ENCODE measurements at places on chromosomes 2 and 18. TPM values are rescaled to one million over a fixed set of nuclear protein-coding genes. Genes with fewer than 3 reads are reported as not detected.

GRCh38 chr2:36650031-36650829, 46.3 kb upstream of the VIT start:
- H3K27ac ChIP-seq, result no peak overlapping the region
- no peak overlapping the region for H3K4me3 ChIP-seq
- peaks cover 6% of the 10 kb centered on the region for H3K27me3 ChIP-seq
- H3K4me1 ChIP-seq, result no peaks in the 10 kb centered on the region

DNA sequence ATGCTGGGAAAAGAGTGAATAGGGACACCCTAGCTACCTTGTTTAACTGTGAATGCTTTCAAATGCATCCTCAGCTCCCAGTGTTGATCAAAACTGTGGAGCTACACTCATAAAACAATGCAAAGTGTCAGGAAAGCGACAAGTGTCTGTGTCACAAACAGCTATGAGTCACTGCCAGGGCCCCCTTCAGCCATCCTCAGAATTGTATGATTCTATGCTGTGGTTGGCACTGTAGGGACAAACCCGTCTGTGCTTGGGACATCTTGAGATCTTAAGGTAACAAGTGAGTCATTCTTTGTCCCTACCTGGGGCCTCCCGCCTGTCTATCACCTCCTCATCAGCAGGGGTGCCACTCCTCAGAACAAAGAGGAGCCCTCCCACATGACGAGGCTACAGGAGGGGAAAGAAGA, 42.4 kb downstream of the KLF7 start:
- H3K4me3 ChIP-seq, result no peak overlapping the region
- H3K27ac ChIP-seq, result no peak overlapping the region
- peaks cover 52% of the 10 kb centered on the region for H3K4me1 ChIP-seq
- no peak for DNase-seq

DNA sequence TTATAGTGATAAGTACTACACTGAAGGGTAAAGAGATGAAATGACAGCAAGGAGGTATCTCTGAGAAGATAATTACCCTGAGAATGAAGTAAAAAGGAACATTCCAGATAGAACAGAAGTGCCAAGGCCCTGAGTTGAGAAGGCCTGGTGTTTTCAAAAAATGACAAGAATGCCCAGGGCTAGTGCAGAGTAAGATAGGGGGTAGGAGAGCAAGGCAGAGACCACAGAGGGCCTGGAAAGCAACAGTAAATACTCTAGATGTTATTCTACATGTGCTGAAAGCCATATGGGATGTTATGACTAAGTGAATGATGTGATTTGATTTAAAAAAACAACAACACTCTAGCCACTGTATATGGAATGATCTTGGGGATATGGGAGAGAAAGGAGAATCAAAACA, 52.3 kb downstream of the BAZ2B start:
- no peaks in the 10 kb centered on the region for H3K4me1 ChIP-seq
- H3K27me3 ChIP-seq, result no peaks in the 10 kb centered on the region
- no peak for DNase-seq
- no peak overlapping the region for H3K27ac ChIP-seq
- H3K4me3 ChIP-seq, result no peak overlapping the region

Gene CCT7
- total RNA-seq, result 307 TPM

Gene RGPD5
- 75.9 TPM for total RNA-seq

Gene ARHGEF33
- total RNA-seq, result 0.27 TPM

- no peak overlapping the region for H3K4me3 ChIP-seq
- no peaks in the 10 kb centered on the region for H3K36me3 ChIP-seq
- no peak overlapping the region for H3K27ac ChIP-seq
- H3K27me3 ChIP-seq, result peaks cover 2% of the 10 kb centered on the region
- no peak for DNase-seq
Measured at GRCh38 chr18:75159646-75160356, 49.1 kb downstream of the PTGR3 start.

GRCh38 chr2:69196327-69197117, 183.5 kb downstream of the ANTXR1 start:
- DNase-seq, result no peak
- H3K27ac ChIP-seq, result no peak overlapping the region
- H3K4me3 ChIP-seq, result no peak overlapping the region

Gene CCDC68
- 0.33 TPM for total RNA-seq

- peaks cover 7% of the 10 kb centered on the region for H3K27me3 ChIP-seq
- no peak overlapping the region for H3K27ac ChIP-seq
- peaks cover 22% of the 10 kb centered on the region for H3K4me1 ChIP-seq
- H3K4me3 ChIP-seq, result no peak overlapping the region
- no peak for DNase-seq
Measured at GRCh38 chr2:19866771-19867170, 35.0 kb downstream of the TTC32 start.

DNA sequence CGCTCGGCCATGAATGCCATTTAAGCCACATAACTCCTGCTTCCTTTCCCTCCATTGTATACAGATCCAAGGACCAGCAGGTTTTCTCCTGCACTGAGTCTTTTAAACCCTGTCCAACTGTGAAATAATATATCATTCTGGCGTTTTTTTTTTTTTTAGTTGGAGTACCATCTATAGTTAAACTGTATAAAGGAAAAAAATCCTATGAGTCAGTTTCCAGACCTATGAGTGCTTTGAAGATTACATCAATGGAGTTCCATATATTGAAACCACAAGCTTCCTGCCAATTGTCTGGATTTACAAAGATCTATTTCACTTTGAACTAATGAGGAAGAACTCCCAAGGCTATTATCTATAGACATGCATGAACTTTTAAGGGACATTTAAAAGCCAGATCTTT, 2.4 kb upstream of the MALT1 start:
- no peak overlapping the region for H3K4me3 ChIP-seq
- no peak for DNase-seq
- H3K36me3 ChIP-seq, result peaks cover 24% of the 10 kb centered on the region
- H3K27me3 ChIP-seq, result no peaks in the 10 kb centered on the region
- no peak overlapping the region for H3K27ac ChIP-seq

- no peaks in the 10 kb centered on the region for H3K36me3 ChIP-seq
- H3K27me3 ChIP-seq, result no peaks in the 10 kb centered on the region
- H3K27ac ChIP-seq, result no peak overlapping the region
- no peak overlapping the region for H3K4me3 ChIP-seq
- no peak for DNase-seq
Measured at GRCh38 chr2:209468846-209469245, 45.0 kb downstream of the MAP2 start.

GRCh38 chr18:32480581-32480980, 9.9 kb upstream of the GAREM1 start:
- no peaks in the 10 kb centered on the region for H3K36me3 ChIP-seq
- H3K4me1 ChIP-seq, result no peaks in the 10 kb centered on the region
- H3K27ac ChIP-seq, result no peak overlapping the region
- H3K27me3 ChIP-seq, result peaks cover 11% of the 10 kb centered on the region

Gene NEUROD1
- total RNA-seq, result not detected

GRCh38 chr18:54558609-54559585, 32.1 kb upstream of the DYNAP start:
- DNase-seq, result no peak

- no peak for DNase-seq
- H3K27ac ChIP-seq, result no peak overlapping the region
- no peaks in the 10 kb centered on the region for H3K36me3 ChIP-seq
- no peaks in the 10 kb centered on the region for H3K27me3 ChIP-seq
- no peaks in the 10 kb centered on the region for H3K4me1 ChIP-seq
Measured at GRCh38 chr2:42844901-42845821, 52.8 kb upstream of the HAAO start.

GRCh38 chr2:138415985-138416384, 85.6 kb upstream of the SPOPL start:
- no peak overlapping the region for H3K4me3 ChIP-seq
- H3K27me3 ChIP-seq, result no peaks in the 10 kb centered on the region
- H3K27ac ChIP-seq, result no peak overlapping the region
- no peak for DNase-seq
- H3K4me1 ChIP-seq, result no peaks in the 10 kb centered on the region
- H3K36me3 ChIP-seq, result peaks cover 12% of the 10 kb centered on the region

- no peak overlapping the region for H3K4me3 ChIP-seq
- H3K36me3 ChIP-seq, result no peaks in the 10 kb centered on the region
- no peak overlapping the region for H3K27ac ChIP-seq
- DNase-seq, result no peak
Measured at GRCh38 chr2:192546565-192546964, 351.8 kb upstream of the TMEFF2 start.

Gene SETBP1
- total RNA-seq, result 72.8 TPM

GRCh38 chr2:183359867-183360266, 235.6 kb downstream of the NUP35 start:
- no peaks in the 10 kb centered on the region for H3K4me1 ChIP-seq
- no peaks in the 10 kb centered on the region for H3K36me3 ChIP-seq
- no peaks in the 10 kb centered on the region for H3K27me3 ChIP-seq

- H3K36me3 ChIP-seq, result no peaks in the 10 kb centered on the region
- H3K27me3 ChIP-seq, result no peaks in the 10 kb centered on the region
- no peak for DNase-seq
- H3K4me3 ChIP-seq, result no peak overlapping the region
- no peak overlapping the region for H3K27ac ChIP-seq
Measured at GRCh38 chr18:76395609-76396008, 99.4 kb downstream of the ZNF516 start.

Gene BCL2
- total RNA-seq, result 145 TPM

DNA sequence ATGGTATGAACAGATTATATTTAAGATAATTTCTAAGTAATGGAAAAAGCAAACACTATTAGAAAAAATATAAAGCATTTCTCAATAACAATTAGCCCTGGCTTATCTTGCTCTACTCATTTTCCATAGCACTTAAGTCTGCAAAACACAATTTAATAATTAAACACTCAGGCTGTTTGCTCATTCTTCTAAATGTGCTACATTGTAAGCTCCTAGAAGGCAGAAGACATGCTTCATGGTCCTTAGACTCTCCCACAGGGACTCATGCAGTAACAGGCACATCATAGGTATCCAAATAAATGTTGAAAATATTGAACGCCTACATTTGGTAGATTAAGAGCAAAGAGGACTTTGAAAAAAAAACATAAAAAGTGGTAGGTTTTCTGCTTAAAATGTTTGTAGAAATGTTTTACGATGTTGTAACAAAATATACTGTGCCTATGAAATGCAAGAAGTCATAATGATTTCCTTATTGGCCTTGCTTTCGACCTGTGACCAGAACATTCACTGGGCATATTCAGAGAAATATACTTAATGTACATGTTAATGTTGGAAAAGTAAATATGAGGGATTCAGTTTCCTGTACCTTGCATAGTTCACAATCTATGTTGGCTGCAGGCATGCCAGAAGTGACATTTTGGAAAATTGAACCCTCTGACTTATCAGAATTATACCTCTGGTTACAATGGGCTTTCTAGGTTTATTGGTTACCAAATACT, 27.2 kb downstream of the G6PC2 start:
- no peak for DNase-seq
- H3K27ac ChIP-seq, result no peak overlapping the region
- H3K4me3 ChIP-seq, result no peak overlapping the region

DNA sequence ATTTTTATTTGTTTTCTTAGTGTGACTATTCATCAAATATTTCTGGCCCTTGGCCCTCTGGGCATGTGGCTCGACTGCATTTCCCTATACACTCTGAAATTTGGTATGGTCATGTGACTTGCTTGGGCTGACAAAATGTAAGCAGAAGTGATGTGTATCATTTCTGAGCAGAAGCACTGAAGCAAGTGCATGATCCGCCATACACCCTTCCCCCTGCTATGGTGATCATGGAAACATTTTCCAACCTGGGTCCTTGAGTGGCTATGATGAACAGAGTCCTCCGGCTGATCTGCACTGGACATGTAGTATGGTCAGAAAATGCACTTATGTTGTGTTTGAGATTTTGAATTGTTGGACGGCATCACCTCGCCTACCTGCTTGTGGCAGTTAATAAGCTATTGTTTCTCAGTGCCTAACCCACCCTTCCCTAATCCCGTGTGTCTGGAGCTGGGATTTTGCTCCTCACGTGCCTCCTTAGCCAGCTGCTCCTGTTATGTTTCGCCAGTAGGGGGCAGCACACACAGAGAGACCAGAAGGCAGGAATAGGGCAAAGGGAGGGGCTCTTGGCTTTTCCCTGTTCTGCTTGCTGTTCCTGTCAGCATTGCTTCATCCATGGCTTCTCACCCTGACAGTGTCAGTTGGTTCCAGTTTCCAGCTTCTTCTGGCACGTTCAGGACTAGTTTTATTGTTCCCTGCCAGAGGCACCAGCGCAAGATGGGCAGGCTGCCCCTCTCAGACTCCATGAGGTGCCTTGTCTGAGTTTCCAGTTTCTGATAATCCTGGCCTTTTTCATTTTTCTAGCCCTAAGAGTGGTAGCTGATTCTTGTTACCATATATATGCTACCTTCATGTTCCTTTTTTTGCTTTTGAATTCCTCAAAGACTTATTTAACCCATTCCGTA, 207.4 kb downstream of the ARL6IP6 start:
- DNase-seq, result no peak
- no peaks in the 10 kb centered on the region for H3K36me3 ChIP-seq
- H3K4me3 ChIP-seq, result no peak overlapping the region

- peaks cover 7% of the 10 kb centered on the region for H3K4me1 ChIP-seq
- H3K27me3 ChIP-seq, result peaks cover 37% of the 10 kb centered on the region
- no peak overlapping the region for H3K4me3 ChIP-seq
- DNase-seq, result no peak
- no peaks in the 10 kb centered on the region for H3K36me3 ChIP-seq
Measured at GRCh38 chr2:130759906-130760753, 4.8 kb downstream of the AMER3 start.

Gene PMAIP1
- total RNA-seq, result 69.9 TPM

DNA sequence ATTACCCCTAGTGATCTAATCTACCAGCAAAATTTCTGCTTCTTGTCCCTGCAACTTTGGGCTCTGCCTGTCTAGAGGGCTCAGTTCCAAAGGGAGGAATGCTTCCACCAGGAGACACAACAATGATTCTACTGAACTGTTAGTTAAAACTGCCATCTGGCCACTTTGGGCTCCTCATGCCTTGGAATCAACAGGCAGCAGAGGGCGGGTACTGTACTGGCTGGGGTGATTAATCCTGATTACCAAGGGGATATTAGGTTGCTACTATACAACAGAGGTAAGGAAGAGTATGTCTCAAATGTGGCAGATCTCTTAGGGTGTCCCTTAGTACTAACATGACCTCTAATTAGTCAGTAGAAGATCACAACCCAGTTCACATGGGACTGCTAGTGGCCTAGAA, 21.4 kb downstream of the HADHA start:
- peaks cover 74% of the 10 kb centered on the region for H3K36me3 ChIP-seq
- H3K27ac ChIP-seq, result no peak overlapping the region
- no peak overlapping the region for H3K4me3 ChIP-seq
- no peaks in the 10 kb centered on the region for H3K4me1 ChIP-seq

Gene IMP4
- total RNA-seq, result 140 TPM
